Dorsolateral prefrontal cortex (tissue), 122 donors: ENCODE measurements at places on chromosomes 2 and 18.
A peak's percentile ranks its signal among the peaks of the same experiment; 100 is the strongest.

DNA sequence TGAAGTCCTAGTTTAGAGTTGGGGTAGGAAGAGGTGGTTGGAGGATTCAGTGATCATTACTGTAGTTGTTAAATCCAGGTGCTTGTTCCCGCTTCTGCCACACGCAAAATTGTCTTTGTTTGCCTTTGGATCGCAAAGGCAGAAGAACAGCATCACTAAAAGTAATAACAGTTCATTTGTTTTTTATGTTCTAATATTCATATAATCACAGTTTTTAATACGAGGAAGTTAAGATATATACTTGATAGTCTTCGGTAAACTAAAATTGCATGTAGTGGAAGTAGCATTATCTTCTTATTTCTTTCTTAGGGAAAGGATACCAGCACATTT lies 365 bp downstream of the NDUFB3 start:
- DNase-seq = no peak

DNA sequence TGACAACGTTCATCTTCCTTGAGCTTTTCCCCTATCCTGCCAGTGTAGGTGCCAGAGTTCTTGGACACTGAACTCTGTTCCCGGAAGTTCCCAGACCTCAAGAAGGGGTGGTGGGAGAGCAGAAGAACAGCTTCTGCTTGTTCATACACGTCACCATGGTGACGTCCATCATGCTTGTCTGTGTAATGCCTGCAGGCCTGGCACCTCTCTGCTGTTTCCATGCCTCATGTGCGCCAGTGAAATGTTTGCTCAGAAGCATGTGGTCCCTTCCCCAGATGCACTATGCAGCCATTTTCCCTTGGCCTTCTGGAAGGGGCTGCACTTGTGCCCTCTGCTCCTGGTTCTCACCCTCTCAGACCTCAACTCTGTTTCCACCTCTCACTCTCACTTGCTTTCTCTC lies 210.8 kb upstream of the NABP1 start:
- no peak for DNase-seq

- no peak for DNase-seq
Measured at GRCh38 chr2:1556776-1557466, 143.7 kb downstream of the TPO start.

- DNase-seq = no peak
Measured at GRCh38 chr2:108220942-108221541, 18.7 kb upstream of the SULT1C3 start.

- DNase-seq = no peak
Measured at GRCh38 chr18:45324495-45325113, 290.7 kb upstream of the SLC14A2 start.

GRCh38 chr2:233208382-233209116 lies 42.9 kb upstream of the ATG16L1 start:
- DNase-seq = no peak

DNA sequence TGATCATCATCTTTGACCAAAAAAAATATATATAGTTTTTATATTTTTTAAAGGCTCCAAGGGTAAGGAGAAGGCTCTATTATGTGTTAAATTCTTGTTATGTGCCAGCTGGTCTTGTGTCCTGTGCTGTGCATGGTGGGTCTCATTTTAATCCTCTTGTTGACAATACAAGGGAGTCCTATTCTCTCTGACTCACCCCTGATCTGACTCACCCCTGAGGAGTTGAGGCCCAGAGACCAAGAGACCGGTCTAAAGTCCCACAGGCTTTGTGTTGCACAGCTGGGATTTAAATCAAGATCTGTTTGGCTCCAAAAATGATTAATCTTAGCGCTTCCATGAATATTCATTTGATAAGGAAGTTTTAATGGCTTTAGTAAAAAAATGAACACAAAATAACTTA lies 25.7 kb downstream of the MC2R start:
- DNase-seq = no peak

DNA sequence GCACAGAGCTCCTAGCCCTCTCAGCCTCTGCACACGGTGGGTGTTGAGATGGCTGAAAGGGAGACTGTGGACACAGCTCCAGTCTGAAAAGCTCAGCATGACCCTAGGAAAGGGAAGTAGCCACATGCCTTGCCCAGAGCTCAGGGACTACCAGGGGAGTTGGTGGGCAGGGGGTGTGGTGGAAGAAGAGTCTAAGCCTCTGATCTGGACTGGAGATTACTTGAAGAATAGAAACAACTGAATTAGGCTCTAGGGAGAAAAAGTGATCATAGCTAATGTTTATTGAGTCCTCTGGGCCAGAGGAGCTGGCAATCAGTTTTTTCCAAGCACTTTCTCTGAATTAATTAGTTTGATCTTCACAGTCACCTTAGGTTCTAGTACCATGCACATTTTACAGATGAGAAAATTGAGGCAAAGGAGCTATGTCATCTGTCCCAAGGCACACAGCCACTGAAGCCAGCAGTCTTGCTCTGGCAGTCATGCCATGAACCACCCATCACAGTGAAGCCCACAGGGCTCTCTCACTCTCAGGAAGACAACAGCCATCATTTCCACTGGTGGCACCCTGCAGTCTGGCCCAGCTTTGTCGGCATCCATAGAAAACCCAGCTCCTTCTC lies 10.3 kb downstream of the SDC1 start:
- DNase-seq = no peak

GRCh38 chr2:109172556-109173105 lies 43.6 kb downstream of the SH3RF3 start:
- DNase-seq = no peak

DNA sequence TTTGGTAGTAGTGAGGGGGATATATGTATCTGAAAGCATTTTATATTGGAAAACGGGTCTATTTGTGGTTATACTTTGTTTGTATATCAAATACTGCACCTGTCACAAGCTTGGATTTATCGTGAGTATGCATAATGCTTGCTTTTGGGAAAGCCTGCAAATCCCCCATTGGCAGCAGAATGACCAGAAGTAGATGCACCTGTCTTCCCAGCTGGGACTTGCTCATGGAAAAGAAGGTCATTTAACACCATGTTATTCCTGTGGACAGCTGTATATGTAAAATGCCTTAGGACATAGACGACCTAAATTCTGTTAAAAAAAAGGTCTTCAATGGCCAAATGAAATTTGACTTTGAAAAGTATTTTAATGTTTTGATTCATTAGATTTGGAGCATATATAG lies 599.4 kb downstream of the XIRP2 start:
- no peak for DNase-seq

GRCh38 chr2:96260387-96261260 lies 5.2 kb downstream of the TMEM127 start:
- peak; percentile 44 for DNase-seq

- no peak for DNase-seq
Measured at GRCh38 chr2:11679016-11679415, 9.0 kb upstream of the NTSR2 start.

DNA sequence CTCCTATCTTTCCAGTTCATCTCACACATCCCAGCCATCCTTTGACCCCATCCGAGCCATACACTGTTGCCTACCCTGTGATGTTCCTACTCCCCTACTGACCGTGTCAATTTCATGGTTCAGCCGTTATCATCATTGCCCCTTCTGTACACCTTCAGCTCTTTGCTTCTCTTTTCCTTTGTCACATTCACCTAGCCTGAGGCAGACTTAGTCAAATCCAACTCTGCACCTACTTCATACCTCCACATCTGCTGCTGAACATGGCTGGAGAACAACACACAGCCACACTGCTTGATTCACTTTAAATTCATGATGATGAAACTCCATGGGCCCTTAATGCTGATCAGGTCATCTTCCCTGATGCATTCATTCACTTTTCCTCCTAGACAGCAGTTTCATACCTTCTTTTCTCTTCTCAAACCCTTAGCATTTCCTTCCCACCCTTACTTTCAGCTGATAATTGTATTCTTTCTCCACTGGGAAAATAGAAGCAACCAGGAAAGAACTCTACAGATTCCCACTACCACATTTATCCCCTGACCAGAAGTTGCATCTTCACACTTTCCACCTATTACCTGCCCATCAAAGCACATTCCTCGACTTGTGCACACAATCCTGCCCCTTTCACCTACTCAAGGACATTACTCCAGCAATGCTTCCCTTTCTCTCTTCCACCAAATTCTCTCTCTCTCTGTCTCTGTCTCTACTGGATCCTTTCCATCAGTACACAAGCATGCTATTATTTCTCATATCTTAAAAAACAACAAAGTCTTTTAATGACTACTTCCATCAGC lies 59.6 kb downstream of the PKDCC start:
- no peak for DNase-seq

DNA sequence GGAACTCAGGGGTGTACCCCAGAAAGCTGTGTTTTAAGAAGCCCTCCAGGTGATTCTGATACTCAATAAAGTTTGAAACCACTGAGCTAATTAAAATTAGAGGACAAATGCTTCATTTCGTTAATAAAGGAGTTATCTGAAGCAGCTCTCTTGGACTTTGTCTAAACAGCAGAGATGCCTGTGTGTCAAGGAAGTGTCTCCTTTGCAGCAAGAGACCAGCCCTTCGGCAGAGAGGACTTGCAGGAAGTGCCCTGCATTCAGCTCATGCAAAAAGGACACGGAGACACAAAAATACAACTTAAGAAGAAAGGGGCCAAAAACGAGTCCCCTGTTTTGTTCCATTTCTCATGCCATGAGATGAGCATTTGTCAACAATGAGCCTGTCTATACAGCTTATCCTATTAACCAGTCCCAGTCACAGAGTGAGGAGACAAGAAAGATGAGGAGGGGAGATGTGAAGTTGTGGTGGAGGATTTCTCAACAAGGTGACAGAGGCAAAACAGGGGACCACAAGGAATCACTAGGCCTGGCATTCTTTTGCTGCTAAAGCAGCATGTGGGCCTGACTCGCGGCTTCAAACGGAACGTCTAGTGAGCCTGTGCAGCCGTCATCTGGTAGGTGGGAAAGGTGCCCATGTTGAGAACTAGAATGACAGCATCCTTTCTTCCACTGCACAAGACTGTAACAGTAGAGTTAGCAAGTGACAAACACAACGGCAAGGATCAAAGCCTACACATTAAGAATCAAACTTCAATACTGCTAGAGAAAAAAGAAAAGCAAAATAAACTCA lies 152.3 kb downstream of the ANTXR1 start:
- no peak for DNase-seq

- DNase-seq = no peak
Measured at GRCh38 chr2:217902379-217903141, 100.2 kb downstream of the TNS1 start.
